ENCODE measurements at places on chromosomes 2 and 18.

DNA sequence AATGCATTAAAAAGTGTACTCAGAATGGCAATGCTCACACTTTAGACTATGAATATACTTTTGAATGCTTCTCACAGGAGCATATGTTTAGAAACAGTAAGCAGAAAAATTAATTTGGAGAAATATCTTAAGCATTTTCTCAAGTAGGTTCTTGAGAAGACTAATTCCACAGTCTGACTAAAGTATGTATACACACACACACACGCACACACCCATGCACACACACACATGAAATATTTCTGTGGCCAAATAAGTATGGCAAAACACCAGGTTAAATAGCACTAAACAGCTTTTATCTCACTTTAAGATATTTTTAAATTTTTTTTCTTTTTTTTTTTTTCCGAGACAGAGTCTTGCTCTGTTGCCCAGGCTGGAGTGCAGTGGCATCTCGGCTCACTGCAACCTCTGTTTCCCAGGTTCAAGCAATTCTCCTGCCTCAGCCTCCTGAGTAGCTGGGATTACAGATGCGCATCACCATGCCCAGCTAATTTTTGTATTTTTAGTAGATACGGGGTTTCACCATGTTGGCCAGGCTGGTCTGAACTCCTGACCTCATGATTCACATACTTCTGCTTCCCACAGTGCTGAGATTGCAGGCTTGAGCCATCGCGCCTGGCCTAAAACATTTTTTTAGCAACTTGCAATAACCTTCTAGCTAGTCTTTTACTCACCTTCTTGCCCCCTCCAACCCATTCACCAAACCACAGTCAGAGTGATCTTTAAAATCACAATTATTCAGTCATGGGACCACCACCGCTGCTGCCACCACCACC is 67.5 kb upstream of the SCG2 start:
- no peak for DNase-seq

DNA sequence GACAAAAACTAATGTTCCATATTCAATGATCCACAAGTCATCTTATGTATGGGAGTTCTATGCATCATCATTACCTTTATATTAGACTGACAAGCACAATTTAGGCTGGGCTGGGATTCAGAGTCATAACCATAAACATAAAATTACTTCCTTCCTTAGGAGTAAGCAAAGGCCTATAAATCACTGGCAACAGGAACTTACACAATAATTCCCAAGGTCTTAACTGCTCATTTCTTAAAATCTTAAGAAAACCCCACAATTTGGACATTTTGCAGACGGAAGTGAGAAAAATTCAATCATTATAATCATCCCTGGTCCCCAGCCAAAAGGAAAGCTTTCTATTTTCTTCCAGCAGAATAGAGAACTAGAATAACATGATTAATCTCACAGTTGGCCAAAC is 232.3 kb downstream of the DYM start:
- DNase-seq = no peak

DNA sequence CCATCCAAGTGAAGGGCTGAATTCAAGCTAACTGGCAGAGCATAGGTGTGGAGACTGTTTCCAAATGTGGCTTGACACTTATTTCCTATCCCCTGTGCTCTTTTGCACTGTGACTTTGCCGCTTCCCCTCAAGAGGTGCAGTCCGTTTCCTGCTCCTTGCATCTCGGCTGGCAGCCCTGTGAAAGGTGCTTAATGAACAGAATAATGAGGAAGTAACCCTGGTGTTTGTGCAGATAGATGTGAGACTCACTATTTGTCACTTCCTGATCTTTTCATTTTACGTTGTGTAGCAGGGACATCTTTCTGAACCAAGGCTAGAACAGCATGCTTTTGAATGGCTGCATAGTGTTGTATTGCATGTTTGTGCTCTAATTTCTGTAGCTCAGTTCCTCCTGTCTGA is 60.8 kb downstream of the CEP192 start:
- no peak for DNase-seq

GRCh38 chr2:241201445-241202267 is 13.2 kb downstream of the ANO7 start:
- DNase-seq = no peak

DNA sequence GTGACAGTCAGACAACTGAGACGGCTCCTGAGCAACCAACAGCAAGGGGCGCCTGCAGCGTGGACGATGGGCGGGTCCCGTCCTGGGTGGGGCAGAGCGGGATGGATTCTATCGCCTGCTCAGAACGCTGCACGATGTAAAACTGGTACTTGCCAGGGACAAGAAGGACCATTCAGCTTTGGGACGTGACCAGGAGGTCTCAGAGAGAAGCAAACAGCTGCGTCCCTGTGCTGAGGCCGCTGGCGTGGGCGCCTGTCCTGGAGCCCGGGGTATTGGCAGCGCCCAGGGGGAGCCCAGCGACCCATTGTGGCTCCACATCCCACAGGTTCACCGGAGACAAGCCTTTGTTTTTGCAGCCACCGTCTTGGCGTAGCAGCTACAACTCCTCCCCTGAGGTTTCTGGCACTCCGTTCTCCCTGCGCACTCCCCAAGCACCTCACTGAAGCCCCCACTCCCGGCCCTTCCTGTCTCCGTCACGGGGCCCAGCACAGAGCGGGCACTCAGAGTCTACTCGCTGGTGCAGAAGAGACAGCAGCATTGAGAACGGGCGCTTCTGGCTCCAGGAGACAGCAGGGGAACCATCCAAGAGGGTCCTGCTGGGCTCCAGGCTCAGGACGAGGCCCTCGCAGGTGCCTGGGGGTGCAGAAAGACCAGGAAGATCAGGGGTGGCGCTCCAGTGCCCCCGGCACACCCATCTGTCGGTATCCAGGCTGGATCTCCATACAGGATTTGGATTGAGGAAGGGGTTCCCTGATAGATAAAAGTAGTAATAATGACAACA is 22.1 kb upstream of the KCNG2 start:
- DNase-seq = no peak

- DNase-seq = no peak
These were observed 525.2 kb downstream of the TNS1 start for GRCh38 chr2:217477583-217477982.

DNA sequence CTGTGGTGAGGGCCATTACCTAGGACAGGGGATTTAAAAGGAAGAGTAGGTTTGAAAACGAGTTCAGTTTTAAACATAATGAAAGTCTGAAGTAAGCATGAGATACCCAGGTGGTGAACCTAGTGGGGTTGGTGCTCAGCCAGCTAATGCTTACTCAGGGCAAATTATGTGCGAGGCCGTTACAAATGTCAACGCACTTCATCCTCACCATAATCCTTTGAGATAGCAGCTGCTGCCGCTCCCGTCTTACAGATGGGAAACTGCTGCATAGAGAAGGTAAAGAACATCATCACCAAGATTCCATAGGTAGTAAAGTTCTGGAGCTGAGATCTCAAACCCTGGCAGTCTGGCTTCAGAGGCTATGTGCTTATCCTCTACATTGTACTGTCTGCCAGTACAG is 209.0 kb downstream of the DYM start:
- no peak for DNase-seq

GRCh38 chr2:9053534-9053931 is 50.0 kb upstream of the MBOAT2 start:
- DNase-seq = no peak

DNA sequence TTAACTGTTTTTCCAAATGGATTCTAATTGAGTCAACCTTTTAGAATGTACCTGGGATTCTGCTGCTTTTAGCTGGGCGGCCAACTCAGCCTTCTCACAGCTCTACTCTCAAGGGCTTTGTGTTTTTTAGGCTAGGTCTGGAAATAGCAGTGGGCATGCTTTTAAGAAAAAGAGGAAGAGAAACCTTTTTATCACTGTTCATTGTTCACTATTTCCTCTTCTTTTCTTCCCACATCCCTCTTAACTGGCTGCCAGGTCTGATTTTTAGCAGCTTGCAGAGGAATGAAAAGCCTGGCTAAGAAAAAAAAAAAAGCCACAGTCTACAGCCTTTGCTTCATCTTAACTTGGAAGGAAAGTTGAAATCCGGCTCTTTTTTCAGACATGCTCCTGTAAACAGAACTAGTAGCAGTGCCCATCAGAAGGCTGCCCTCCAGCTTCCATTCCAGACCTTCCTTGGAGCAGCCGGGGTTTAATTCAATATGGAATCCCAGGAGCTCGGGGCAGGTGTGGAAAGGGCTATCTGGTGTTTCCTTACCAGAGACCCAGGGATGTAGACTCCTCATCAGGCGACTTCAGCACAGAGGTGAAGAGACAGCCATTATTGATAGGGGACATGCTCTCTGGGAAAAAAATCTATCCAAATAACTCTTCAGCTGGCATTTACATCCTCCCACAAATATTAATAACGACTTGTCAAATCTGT is 230.7 kb downstream of the MYO3B start:
- DNase-seq = no peak
